ENCODE measurements at places on chromosomes 2 and 18.

- no peaks in the 10 kb centered on the region for H3K27me3 ChIP-seq
- H3K4me3 ChIP-seq = no peak overlapping the region
- no peaks in the 10 kb centered on the region for H3K36me3 ChIP-seq
- no peaks in the 10 kb centered on the region for H3K4me1 ChIP-seq
- no peak overlapping the region for H3K27ac ChIP-seq
- DNase-seq = no peak
Observed at GRCh38 chr2:82675186-82675585, 1783.9 kb downstream of the SUCLG1 start.

DNA sequence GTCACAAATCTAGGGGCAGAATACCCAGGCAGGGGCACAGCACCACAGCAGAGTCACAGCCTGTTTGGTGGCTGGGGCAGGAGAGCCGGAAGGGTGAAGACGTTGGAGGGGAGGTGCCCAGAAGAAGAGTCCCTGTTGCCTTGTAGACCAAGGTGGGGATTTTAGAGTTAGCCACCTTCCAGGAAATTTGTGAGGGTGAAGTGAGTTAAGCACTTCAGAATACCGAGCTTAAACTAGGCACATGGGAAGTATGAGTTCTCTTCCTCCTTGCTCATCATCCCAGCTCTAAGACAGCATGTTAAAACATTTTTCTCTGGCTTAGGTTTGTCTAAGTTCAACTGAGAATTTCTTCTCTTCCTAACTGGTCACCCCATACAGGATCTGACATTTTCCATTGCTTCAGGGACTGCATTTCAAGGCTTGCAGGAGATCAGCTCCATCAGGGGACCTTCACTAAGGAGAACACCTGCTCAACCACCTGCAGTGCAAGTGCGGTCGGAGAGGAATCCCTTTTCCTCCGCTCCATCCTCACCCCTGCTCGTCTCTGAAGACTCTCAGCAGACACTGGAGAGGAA, 26.5 kb upstream of the PHLPP1 start:
- no peak overlapping the region for H3K27ac ChIP-seq
- peaks cover 13% of the 10 kb centered on the region for H3K27me3 ChIP-seq
- no peak for DNase-seq
- no peak overlapping the region for H3K4me3 ChIP-seq

- H3K4me1 ChIP-seq = no peaks in the 10 kb centered on the region
- no peak for DNase-seq
- no peak overlapping the region for H3K4me3 ChIP-seq
- H3K36me3 ChIP-seq = no peaks in the 10 kb centered on the region
- no peaks in the 10 kb centered on the region for H3K27me3 ChIP-seq
Observed at GRCh38 chr2:112614201-112614840, 29.9 kb downstream of the CHCHD5 start.

DNA sequence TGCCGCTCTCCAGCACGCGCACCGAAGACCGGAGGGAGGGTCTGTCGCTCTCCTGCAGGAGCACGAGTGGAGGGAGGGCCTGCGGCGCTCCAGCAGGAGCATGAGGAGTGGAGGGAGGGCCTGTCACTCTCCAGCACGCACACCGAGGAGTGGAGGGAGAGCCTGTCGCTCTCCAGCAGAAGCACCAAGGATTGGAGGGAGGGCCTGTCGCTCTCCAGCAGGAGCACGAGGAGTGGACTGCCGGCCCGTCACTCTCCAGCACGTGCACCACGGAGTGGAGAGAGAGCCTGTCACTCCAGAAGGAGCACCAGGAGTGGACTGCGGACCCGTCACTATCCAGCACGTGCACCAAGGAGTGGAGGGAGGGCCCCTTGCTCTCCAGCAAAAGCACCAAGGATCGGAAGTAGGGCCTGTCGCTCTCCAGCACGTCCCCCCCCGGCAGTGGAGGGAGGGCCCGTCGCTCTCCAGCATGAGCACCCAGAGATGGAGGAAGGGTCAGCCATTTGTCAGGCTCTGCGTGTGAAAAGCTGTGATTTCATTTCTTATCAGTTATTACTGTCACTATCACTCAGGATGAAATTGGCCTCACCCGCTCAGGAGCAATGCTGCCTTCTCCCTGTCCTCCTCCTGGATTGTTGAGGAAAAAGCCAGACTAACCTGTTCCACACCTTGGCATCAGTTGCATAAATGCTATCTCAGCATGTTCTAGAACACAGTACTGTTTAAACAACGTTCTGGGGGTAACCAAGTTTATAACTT, 35.9 kb downstream of the ADI1 start:
- H3K27me3 ChIP-seq = no peaks in the 10 kb centered on the region
- H3K4me1 ChIP-seq = no peaks in the 10 kb centered on the region
- H3K36me3 ChIP-seq = no peaks in the 10 kb centered on the region
- peak; percentile 45 for DNase-seq
- H3K27ac ChIP-seq = no peak overlapping the region

- H3K4me3 ChIP-seq = no peak overlapping the region
- H3K27ac ChIP-seq = no peak overlapping the region
- H3K27me3 ChIP-seq = no peaks in the 10 kb centered on the region
Observed at GRCh38 chr18:7923105-7923504, 356.0 kb downstream of the PTPRM start.

GRCh38 chr2:137938204-137938603, 26.1 kb upstream of the HNMT start:
- no peak overlapping the region for H3K4me3 ChIP-seq
- H3K27ac ChIP-seq = no peak overlapping the region
- H3K27me3 ChIP-seq = no peaks in the 10 kb centered on the region
- H3K36me3 ChIP-seq = no peaks in the 10 kb centered on the region

DNA sequence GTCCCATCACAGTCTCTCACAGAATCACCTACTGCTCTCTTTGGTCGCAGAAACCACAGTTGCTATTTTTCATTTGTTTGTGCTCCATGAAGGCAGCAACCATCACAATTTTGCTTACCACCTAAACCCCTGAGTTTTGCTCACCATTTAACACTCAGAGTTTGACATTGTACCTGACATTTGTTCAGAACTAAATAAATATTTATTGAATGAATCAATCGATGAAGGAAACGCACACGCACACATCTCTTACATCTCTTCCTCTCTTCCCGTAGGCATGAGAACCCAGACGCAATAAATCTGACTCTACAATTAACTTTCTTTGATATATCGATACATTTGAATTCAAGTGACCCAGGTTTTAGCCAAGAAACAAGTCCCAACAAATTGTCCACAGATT, 105.5 kb upstream of the RNF152 start:
- H3K4me3 ChIP-seq = no peak overlapping the region
- no peak for DNase-seq
- peaks cover 4% of the 10 kb centered on the region for H3K36me3 ChIP-seq

DNA sequence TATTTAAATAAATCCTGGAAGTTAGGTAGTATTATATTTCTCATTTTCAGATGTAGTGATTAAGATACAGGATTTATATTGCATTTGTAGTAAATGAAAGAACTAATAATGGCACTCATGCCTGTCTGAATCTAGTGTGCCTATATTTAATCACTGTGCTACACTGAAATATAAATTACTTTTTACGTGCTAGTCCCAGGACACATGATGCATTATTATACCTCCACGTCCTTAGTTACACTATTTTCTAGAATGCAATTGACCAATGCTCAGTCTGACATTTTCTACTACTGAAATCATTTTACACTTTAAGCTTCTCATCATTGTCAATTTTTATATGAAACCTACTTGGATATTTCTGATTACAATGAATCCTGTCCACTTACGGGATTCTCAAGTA, 80.9 kb upstream of the TMEFF2 start:
- H3K27ac ChIP-seq = no peak overlapping the region
- no peaks in the 10 kb centered on the region for H3K27me3 ChIP-seq
- no peaks in the 10 kb centered on the region for H3K36me3 ChIP-seq

DNA sequence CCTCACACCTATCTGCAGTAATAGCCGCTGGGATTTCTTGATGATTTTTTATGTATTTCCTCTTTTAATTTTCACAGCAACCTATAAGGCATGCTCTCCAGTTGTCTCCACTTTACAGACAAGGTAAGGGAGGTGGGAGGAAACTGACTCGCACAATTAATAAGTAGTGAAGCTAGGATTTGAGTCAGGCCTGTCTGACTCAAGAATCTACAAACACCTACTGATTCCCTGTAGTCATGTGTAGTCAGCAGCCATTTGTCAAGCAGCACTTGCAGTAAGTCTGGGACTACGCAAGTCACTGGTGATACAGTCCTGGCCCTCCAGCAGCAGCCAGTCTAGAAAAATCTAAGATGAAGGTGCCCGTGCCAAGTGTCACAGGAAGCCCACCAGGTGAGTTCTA, 193.6 kb upstream of the PKDCC start:
- peak; percentile 43 for DNase-seq
- no peak overlapping the region for H3K4me3 ChIP-seq
- no peak overlapping the region for H3K27ac ChIP-seq
- H3K27me3 ChIP-seq = peaks cover 16% of the 10 kb centered on the region
- peaks cover 15% of the 10 kb centered on the region for H3K4me1 ChIP-seq

GRCh38 chr2:6538607-6539006, 327.1 kb downstream of the CMPK2 start:
- no peaks in the 10 kb centered on the region for H3K36me3 ChIP-seq
- H3K27me3 ChIP-seq = peaks cover 8% of the 10 kb centered on the region
- no peak for DNase-seq
- H3K4me3 ChIP-seq = no peak overlapping the region
- no peaks in the 10 kb centered on the region for H3K4me1 ChIP-seq

DNA sequence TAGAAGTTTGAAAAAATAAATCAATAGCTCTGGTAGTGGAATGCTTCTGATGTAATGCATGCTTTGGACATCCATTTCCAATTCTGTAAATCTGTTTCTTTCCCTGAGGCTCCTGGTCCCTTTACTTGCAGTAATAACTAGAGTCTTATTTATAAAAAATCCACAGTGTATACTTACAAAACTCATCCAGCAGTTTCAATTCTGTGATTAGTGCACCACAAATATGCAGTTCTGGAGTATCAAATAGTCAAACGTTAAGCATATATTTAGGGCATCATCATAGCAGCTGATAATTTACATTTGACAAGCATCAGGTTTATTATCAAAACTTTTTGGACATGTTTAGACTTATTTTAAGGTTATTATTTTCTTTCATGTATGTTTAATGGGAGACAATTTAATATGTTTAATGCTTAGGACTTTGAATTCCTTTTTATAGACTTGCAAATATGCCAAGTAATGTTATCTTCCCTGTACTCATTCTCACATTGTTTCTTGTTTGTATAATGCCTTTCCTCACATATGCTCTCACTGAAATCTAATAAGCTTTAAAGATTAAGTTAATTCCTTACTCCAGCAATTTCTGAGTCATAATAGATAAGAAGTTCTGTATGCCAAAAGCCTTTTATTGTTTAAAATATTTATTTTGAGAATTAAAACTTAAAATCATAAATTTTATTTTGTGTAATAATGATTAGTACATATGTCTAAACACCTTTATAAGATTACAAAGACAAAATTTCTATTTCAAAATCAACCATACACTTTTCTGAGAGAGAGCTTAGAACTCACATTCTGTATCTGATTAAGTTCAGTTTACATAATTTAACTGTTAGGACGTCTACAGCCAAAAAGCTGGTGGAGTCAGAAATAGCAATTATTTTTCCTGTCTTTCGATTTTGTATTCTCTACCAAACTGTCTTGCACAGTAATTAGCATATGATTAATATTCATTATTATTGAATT, 341.5 kb upstream of the TMEFF2 start:
- H3K27ac ChIP-seq = no peak overlapping the region
- no peaks in the 10 kb centered on the region for H3K27me3 ChIP-seq
- DNase-seq = no peak
- H3K4me3 ChIP-seq = no peak overlapping the region

DNA sequence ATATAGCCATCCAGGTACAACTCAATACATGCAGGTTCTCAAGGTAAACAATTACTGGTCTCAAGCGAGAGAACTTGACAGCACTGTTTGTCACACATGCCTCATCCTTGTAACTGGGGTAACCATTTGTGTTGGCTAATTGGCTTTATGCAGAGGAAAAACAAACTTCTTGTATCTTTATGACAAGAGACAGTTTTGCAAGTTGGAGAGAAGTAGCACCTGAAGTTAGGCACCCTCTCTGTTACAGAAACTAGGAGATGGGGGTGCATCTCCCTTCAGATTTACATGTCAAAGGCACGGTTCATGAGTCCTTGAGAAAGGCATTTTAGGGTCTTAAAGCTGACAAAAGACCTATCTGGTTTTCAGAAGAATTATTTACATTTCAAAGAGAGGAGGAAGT, 241.7 kb downstream of the CD226 start:
- no peak overlapping the region for H3K27ac ChIP-seq
- H3K36me3 ChIP-seq = peaks cover 1% of the 10 kb centered on the region
- no peak for DNase-seq
- no peaks in the 10 kb centered on the region for H3K4me1 ChIP-seq

DNA sequence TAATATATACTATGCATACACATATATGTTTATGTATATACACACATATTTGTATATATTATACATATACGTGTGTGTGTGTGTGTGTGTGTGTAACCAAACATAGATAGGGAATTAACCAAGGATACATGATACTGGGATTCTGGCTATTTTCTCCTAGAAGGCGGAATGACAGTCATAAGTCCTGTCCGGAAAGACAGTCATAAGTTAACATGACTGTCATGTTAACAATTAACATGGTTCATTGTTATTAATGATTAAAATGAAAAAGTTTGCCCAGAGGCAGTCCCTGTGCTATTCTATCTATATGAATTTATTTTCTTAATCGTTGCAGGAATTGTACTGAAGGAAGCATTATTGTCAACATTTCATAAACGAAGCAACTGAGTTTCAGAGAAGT, 450.7 kb upstream of the NXPH2 start:
- H3K27me3 ChIP-seq = no peaks in the 10 kb centered on the region
- H3K4me3 ChIP-seq = no peak overlapping the region
- H3K4me1 ChIP-seq = no peaks in the 10 kb centered on the region
